ENCODE measurements at places on chromosomes 2 and 18.

DNA sequence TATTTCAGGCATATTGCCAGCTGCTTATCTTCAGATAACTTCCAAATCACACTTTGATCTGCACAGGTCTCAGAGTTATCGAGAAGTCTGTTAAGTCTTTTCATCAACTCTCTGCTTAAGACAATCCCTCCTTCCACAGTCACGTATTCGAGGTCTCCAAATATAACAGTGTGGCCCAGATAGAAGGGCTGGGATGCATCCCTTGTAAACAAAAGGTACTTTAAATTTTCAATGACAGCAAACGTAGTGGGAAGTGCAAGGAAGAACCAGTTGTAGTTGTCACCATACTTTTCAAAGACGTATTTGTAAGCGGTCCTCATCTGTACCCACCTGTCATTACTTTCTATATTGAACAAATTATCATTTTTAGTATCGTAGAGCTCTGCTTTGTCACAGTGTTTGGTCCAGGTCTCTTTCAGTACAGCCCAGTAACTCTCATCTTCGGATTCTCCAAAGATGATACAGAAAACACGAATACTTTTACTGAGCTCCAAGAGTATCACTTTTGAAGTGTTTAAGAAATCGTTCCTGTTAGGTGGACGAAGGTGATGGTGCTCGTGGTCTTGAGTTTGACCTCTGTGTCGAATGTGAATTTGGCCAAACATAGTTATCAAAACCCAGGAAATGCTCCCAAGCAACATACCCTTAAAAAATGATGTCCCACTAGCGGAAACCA lies 445 bp downstream of the C1GALT1C1L start:
- DNase-seq = no peak

- no peak for DNase-seq
Measured at GRCh38 chr2:109322111-109322510, 193.1 kb downstream of the SH3RF3 start.

- DNase-seq = no peak
Measured at GRCh38 chr18:37156330-37156942, 327.5 kb downstream of the KIAA1328 start.

DNA sequence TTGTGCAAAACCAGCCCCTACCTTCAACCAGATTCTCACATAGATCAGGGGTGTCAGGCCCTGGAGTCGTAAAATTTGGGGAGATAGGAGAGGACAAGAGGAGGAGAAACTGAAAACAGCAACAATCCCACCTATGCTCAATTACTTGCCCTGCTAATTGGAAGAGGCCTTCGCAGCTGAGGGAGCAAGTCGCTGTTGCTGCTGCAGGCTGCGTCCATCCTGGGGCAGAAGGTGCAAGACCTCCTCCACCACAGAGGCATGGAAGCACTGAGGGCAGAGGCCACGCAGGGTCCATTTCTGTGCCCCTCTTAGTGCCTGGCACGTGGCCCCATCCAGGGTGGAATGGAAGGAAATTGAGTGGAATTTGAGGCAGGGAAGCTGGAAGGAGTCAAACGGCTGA lies 36.5 kb downstream of the CNGA3 start:
- no peak for DNase-seq

GRCh38 chr2:234483568-234484251 lies 13.2 kb downstream of the ARL4C start:
- DNase-seq = no peak

- DNase-seq = no peak
Measured at GRCh38 chr2:72133721-72134407, 13.8 kb downstream of the CYP26B1 start.

DNA sequence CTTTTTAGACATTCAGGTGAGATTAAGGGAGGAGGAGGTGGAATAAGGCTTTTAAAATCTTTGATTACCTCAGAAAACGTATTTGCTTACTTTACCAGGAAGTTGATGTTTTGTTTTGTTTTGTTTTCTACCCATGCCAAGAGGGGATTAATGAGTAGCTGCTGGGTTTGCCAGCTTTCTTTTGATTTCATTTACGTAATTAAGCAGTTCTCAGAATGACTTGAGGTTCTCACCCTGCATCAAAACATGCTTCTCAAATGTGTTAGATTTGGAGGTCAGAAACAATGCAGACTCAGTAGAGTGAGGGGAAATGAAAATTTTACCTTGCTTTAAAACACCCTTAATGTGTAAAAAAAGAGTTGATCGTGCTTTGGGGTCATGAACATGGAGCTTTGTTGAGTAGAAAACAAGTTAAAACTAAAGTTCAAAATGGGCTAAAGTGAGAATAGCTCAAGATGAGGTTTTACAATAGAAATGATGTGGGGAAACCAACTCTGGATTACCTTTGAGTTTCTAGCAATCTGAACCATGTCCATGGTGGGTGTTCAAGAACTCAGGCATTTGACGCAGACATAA lies 217.1 kb upstream of the EPAS1 start:
- no peak for DNase-seq

- no peak for DNase-seq
Measured at GRCh38 chr2:85719609-85720240, 25.6 kb downstream of the GNLY start.

DNA sequence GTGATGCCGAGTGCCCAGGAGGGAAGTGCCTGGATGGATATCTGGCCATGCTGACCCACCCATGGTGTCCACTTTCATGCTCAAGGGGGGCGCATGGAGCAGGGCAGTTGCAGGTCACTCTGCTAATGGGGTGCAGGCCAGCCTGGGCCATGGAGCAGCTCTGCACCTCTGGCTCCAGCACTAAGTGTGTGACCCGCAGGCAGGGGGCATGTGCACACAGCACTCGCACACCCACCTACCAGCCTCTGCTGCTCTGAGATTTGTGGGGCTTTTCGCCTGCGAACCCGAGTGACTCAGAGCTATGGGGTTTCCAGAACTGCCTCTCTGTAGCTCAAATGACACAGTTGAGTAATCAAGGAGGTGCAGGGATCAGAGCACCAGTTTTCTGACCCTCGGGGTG lies 66.2 kb downstream of the CYP26B1 start:
- DNase-seq = no peak

GRCh38 chr18:59649591-59649990 lies 47.6 kb downstream of the CCBE1 start:
- no peak for DNase-seq

- no peak for DNase-seq
Measured at GRCh38 chr2:30798536-30798991, 8.7 kb downstream of the CAPN13 start.

GRCh38 chr2:126795656-126796055 lies 103.0 kb upstream of the TEX51 start:
- DNase-seq = no peak

DNA sequence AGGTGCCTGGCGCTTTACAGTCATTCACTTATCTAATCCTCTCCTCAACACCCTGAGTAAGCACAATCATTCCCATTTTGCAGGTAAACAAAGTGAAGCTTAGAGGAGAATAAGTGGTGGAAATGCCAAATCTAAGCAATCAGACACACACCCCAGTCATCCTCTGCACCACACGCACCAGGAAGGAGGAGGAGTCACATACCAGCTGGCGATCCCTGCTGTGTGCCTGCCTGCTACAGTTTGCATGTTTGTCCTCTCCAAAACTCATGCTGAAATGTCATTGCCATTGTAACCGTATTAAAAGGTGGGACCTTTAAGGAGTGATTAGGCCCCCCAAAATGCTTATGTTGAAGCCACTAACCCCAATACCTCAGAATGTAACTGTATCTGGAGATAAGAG lies 93.7 kb downstream of the LOXHD1 start:
- no peak for DNase-seq

DNA sequence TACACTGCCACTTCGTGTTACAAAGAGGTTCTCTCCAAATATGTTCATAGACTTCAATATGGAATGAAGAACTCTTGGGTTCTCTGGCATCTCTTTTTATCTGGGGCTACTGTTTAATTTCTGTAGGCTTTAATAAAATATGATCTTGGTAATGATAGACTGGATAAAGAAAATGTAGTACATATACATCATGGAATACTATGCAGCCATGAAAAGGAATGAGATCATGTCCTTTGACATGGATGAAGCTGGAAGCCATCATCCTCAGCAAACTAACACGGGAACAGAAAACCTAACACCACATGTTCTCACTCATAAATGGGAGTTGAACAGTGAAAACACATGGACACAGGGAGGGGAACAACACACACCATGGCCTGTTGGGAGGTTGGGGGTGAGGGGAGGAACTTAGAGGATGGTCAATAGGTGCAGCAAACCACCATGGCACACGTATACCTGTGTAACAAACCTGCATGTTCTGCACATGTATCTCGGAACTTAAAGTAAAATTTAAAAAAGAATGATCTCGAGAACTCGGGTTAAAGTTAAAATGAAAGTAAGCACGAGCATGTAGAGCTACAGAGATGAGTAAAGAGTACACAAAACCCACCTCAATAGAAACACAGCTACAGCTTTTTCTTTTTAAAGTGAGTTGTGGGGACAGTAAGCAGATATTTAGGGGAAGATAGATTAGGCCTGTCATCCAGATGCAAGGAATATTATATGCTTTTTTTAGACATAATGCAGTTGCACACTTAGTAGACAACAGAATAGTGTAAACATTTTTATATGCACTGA lies 102.3 kb downstream of the SGPP2 start:
- no peak for DNase-seq

- DNase-seq = no peak
Measured at GRCh38 chr2:76332871-76333270, 622.2 kb upstream of the GCFC2 start.

GRCh38 chr2:223560749-223561435 lies 41.3 kb downstream of the SCG2 start:
- peak; percentile 78 for DNase-seq

GRCh38 chr18:31241425-31241824 lies 76.5 kb upstream of the DSG1 start:
- DNase-seq = no peak

GRCh38 chr2:165757906-165758675 lies 36.0 kb downstream of the GALNT3 start:
- DNase-seq = peak; percentile 7

DNA sequence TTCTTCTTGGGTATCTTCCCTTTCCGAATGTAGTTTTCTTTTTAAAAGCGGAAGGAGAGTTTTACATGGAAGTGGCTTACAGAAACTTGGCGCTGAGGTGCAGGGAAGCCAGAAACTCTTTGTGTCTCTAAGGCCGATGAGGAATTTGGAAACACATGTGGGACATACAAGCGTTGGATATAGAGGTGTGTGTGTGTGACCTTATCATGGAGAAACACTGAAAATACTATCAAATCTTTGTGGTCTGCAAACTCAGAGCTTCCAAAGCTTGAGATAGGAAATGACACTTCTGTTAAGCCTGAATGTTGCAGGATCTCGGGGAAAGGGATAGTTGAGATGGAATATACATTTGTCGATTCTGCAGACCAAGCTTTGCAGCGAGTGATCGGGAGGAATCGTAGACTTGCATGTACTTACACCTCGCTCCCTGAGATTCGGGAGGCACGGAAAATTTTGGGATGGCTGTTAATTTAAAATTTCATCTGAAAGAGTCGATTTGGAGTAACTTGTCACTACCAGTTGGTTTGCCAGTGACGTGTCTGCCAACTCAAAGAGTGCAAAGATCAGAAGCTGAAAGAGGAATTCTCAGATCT lies 1.0 kb downstream of the NAB1 start:
- no peak for DNase-seq

GRCh38 chr2:202378662-202379358 lies 2.7 kb downstream of the BMPR2 start:
- no peak for DNase-seq

GRCh38 chr2:33645861-33646260 lies 46.8 kb upstream of the FAM98A start:
- DNase-seq = no peak

DNA sequence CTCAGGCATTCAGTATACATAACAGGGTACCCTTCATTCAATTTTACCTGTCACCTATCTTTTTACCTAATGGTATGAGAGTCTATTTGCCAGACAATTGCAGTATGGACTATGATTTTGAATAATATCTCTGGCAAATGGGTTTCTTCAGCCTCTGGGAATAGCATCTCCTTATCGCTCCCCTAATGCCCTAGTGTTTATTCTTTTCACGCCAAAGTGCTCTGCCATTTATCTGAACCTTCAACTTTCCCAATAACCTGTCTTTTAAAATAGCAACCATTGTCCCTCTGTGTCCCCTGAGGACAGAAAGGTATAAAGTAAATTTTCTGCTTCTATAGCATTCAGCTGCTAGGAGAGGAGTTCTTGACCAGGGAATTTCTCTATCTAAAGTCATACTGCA lies 45.0 kb upstream of the FSHR start:
- DNase-seq = no peak

- no peak for DNase-seq
Measured at GRCh38 chr2:106175086-106175850, 18.8 kb downstream of the UXS1 start.

DNA sequence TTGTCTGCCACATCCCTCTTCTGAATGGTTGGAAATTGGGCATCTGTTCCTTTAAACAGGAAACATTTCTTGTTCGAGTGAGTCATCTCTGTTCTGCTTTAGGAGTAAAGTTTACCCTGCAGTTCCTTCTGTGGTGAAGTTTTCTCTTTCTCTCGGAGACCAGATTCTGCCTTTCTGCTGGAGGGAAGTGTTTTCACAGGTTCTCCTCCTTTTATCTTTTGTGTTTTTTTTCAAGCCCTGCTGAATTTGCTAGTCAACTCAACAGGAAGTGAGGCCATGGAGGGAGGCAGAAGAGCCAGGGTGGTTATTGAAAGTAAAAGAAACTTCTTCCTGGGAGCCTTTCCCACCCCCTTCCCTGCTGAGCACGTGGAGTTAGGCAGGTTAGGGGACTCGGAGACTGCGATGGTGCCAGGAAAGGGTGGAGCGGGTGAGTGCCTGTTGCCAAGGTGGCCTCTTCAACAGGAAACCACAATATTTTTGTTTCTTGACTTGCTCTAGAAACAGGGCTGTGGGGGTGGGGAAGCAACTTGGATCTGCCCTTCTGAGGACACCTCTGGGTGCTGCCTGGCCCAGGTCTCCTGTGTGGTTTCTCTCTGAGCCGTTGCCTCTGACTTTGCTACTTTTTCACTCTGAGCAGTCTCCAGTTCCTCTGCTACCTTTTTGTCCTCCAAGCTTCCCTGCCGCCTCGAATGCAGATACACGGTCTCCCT lies 2.2 kb upstream of the CASP8 start:
- DNase-seq = no peak

DNA sequence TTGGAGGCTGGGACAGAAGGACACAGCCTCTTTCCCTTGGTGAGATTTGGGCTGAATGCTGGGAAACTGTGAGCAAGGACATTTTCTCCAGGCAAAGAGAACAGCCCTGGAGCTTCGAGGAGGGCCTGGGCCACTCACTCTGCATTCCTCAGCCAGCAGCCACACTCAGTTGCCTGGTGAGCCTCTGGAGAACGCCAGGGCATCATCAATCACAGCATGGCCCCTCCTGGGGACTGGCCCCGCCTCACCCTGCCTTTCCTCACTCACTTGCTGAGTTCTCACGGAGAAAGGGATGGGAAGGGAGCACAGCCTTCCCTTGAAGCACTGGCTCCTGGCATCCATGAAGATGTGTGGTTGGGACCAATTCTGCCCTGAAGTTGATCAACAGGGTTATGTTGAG lies 55.0 kb downstream of the APOB start:
- no peak for DNase-seq

DNA sequence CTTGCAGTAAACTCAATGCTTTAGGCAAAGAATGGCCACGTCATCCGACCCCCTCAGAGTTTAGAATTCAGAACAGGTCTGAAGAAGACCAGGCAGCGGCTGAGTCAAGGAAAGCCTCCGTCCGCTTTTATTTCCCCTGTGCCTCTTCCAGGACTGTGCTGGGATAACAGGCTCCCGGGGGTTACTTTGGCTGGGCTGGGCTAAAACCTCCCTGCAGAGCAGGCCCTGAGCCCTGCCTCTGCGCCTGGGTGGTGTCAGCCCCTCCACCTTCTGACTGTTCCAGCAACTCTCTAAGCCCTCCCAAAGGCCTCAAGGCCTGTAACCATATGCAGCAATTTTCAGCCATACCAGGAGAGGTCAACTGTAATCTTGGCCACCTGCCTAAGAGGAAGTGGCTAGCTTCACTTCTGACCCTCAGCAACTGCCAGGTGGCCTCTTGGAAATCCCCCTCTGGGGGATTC lies 166.5 kb downstream of the RPIA start:
- DNase-seq = no peak

Measured in NCI-H1930 (cell line).